NCI-H1092 treated with DMSO at 0.1 percent for 48 hours (cell line): ENCODE measurements at places on chromosomes 11 and 22.

DNA sequence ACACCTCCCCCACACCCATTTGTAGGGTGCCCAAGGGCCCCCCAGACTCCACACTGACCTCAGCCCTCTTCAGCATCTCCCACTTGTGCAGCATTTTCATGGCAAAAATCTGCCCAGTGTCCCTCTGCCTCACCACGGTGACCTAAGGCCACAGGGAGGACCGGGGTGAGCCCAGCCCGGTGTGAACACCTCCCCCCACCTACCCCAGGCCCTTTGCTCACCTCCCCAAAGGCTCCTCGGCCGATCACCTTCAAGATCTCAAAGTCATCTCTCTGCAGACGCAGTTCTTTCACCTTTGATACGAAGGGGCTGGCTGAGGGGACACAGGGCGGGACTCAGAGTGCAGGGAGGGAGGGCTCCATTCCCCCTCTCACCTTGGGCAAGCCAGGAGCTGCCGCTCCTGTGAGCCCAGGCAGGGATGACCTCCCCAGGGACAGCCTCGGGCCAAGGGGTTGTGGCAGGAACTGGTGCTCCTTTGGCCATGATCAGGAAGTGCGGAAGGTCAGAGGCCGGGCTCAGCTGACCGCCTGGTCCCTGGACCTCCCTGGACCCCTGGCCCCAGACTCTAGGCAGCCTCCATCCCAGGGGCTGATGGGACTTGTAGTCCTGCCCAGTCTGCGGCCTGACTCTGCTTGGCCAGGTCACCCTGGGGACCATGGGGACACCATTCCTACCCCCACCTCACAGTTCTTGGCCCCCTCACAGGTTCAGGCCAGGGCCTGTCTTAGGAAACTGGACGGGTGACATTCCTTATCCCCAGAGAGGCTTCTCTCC is 2.7 kb downstream of the CDC42BPG start:
- no peak for DNase-seq

DNA sequence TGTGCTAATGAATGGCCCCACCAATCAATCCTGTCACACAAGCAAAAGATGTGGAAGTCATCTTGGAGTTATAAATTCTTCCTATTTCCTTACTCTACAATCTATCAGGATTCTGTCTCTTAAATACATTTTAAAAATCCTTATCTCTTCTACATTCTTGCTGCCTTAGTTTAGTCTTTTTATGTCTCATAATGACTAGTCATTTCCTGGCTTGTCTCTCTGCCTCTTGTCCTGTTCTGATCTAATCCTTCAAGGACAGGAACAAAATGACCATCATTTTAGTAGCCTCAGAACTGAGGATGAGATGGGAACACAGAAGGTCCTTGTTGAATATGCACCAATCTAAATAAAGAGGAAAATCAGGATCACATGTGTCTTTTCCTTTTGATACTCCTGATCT is 56.6 kb upstream of the LIN7C start:
- DNase-seq: no peak

- DNase-seq: no peak
Observed at GRCh38 chr22:47197773-47198500, 435.5 kb downstream of the TBC1D22A start.

- no peak for DNase-seq
Observed at GRCh38 chr11:78248903-78249302, 60.2 kb downstream of the USP35 start.

GRCh38 chr22:45907996-45908395 is 69.0 kb downstream of the WNT7B start:
- no peak for DNase-seq

GRCh38 chr11:45289369-45289768 is 3.2 kb upstream of the SYT13 start:
- no peak for DNase-seq

- DNase-seq: no peak
Observed at GRCh38 chr22:31945971-31946680, 1.8 kb downstream of the YWHAH start.

- peak; percentile 10 for DNase-seq
Observed at GRCh38 chr11:2376751-2377451, at the start of gene CD81. Gene CD81, plus strand, starts transcription at chr11:2377310. Its CDS starts 240 bp downstream, at chr11:2377550.

- no peak for DNase-seq
Observed at GRCh38 chr11:13495929-13496328, at the start of gene PTH. Gene PTH, minus strand, starts transcription at chr11:13495997. Its CDS starts 3,142 bp downstream, at chr11:13492855.

GRCh38 chr22:21624120-21624879 is 5.5 kb downstream of the YDJC start:
- DNase-seq: no peak

DNA sequence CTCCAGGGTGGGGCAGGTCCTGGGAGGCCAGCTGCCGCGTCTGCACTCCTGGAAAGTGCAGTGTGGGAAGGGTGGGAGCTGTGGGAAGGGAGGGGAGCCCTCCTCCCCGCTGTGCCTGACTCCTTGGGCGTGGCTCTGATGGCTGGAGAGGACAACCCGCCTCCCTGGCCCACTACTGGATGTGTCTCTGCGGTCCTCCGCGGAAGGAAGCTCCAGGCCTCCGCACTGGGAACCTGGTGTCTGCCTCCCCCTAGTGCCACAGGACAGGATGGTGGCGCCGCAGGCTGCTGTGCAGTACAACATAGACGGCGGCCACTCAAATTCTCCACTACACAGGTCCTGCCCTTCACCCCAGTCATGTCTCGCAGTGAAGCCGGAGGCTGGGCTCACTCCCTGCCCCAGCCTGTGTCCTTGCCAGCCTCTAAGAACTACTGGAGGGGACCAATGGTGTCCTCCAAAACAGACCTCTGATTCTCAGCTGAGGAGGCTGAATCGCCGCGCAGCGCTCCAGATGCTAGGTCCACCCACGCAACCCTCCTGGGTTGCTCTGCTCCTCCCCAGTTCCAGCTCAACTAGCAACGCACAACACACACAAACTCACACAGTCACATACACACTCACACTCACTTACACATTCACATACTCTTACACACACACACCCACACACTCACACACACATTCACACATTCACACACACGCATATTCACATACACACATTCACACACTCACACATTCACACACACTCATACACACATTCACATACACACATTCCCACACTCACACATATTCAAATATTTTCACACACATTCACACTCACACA is 12.4 kb upstream of the DSCAML1 start:
- peak; percentile 88 for DNase-seq

- no peak for DNase-seq
Observed at GRCh38 chr22:48429446-48430020, 1398.1 kb downstream of the BRD1 start.

DNA sequence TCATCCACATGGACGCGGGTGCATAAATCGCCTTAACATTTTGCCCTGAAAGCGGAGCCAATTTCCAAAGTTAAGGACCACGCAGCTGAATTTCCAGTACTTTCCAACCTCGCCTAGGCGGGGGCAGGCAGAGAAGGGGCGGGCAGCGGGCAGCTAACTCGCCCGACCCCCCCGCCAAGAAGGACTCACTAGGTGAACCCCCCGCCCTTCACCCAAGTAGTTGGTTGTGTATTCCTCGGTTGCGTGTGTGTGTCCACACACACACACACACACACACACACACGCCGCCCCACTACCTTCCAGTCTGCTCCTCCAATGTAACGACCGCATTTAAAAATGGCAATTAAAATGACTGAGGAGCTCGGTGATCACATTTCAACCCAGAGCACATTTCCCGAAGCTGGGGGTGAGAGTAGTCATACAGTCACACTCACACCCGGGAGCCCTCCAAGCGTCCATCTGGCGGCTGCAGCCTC is 1.4 kb downstream of the TENM4 start:
- no peak for DNase-seq

DNA sequence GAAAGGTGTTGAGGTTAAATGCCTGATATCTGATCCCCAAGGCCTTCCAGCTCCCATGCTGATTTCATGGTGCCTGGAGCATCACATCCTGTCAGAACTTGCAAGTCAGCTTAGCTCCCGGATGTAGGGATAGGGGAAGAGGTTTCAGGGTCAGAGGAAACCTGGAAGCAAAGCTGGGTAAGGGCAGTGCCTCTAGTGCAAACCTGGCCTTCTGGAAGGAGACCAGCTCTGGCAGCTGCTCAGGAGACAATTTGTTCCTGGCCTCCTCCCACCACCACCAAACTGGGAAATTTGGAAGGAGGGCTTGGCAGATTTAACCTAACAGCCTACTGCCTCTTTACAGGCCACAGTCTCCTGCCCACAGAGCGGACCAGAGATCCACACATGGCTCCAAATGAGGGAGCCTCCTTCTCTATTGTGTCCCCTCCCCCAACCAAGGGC is 9.2 kb upstream of the TSKU start:
- no peak for DNase-seq

- no peak for DNase-seq
Observed at GRCh38 chr11:811446-812245, 1.9 kb downstream of the RPLP2 start.

DNA sequence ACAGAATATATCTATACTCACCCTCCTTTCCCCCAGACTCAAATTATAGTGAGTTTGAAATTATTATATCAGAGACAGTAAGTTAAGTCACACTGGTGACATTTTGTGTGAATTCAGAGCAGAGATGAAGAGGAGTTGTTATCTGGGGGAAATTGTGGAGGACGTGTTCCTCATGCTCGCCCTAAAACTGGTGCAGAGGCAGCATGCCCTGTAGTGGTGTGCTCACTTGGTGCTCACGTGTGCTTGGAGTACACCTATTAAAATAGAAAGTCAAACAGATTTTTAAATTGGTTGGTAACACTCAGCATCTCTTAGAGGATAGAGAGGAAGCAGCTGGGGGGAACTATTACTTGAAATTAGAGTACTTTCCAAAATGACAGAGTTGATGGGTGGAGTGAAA is 51.6 kb upstream of the ADSL start:
- DNase-seq: no peak

DNA sequence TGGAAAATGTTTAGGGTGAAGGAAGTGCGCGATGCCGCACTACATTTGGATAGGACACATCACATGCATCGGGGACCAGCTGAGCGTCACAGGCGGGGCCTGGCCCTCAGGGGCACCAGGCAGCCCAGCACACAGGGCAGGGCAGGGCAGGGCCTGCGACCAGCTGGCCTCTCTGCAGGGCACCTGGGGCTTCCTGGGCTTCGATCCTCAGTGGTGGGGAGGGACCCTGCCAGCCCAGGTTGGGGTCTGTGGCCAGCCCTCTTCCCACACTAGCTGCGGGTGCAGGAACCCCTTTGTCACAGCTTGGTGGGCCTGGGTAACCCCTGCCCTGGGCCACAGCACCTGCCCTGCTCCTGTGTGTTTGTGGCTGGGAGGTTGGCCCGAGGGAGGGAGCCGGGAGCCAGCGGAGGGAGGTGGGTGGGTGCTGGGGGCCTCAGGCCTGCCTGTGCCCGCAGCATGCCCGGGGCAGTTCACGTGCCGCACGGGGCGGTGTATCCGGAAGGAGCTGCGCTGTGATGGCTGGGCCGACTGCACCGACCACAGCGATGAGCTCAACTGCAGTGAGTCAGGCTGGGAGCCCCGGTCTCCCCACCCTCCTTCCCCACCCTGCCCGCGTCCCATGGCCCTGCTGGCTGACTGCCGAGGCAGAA is 37.9 kb downstream of the ST14 start:
- no peak for DNase-seq

DNA sequence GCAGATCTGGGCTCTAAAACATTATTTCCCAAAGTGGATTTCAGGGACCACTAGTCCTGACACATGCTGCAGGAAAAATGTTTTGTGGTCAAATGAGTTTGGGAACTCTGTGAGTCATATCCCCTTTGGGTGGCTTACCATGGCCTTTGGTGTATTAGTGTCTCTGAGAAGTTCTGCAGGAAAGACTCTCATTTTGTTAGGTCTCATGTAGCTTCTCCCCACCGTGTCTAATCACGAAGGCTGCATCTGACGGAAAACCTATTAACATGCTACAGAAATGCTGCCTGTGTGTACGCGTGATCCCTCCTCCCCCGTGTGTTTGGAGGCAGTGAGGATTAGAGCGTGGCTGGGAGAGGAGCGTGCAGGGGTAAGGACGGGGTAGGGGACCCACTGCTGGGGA is 191.7 kb downstream of the ST3GAL4 start:
- DNase-seq: no peak

DNA sequence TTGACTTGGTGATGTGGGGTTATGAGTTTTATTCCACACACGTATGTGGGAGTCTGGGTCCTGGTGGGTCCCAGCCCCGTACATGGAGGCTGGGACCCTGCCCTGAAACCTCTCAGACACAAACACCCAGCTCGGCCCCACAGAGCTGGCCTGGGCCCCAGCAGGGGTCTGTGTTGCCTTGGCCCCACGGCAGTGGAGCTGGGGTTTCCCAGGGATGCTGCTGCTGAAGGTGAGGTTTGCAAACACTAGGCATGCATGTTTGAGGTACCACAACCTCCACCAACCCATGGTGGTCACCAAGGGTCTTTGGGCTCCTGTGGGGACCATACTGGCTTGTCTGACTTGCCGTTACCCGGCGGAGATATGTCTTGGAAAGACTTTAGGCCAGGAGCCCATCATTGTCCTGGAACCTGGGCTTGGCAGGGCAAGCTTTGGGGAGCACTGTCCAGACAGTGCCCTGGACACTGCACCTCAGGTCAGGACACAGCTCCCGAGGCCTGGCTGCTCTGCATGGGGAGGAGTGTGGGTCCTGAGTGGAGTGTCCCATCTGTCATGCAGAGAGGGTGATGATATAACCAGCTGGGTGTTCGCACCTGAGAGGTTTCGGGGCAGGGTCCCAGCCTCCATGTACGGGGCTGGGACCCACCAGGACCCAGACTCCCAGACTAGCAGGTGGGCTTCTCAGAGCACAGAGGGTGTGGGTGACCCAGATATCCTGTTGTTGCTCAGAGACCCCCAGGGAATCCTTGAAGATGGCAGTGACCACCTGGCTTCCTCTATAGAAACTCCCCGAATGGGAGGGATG is 63.3 kb downstream of the KCNQ1 start:
- DNase-seq: no peak

- no peak for DNase-seq
Observed at GRCh38 chr11:119486016-119486415, 63.0 kb upstream of the THY1 start.

- no peak for DNase-seq
Observed at GRCh38 chr11:34072832-34073231, 21.3 kb downstream of the CAPRIN1 start.

- no peak for DNase-seq
Observed at GRCh38 chr22:28808716-28809355, 8.5 kb upstream of the XBP1 start.

GRCh38 chr22:36933629-36934417 is 20.4 kb downstream of the CSF2RB start:
- no peak for DNase-seq

DNA sequence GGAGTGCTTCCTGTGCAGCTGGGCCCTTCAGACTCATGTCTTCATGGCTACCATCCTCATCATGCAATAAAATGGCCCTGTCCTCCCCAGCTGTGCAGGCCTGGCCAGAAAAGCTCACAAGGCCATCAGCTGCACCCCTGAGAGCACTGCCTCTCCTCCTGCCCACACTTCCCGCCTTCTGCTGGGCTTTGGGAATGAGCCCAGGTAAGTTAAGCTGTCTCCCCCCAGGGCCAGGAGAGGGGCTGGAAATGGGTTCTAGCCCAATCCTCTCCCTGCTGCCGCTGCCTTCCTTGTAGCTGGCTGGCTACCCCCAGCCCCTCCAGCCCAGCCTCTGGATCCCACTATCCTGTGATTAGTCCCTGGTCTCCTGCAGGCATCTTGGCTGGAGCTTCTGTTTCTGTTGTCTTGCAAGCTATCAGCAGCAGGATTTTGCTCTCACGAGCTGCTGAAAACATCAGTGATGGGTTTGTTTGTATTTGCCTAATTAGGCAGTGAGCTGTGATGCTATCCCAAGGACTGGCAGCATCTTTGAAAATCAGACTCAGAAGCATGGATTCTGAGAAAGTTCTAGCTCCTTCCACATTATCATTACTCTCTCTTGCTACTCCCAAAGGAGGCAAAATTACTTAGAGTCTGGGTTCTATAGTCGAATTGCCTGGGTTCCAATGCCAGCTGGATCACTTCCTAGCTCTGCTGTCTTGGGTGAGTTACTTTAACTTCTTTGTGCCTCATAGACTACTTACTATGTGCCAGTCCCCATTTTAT is 168.1 kb downstream of the ST3GAL4 start:
- no peak for DNase-seq
